ENCODE measurements at places on chromosomes 13 and 19. TPM values are rescaled to one million over a fixed set of nuclear protein-coding genes. Genes with fewer than 3 reads are reported as not detected.

The DACT3 gene
- 0.49 TPM for total RNA-seq

The ACER1 gene
- total RNA-seq, result not detected

The CBY2 gene
- not detected for total RNA-seq

The EFNA2 gene
- total RNA-seq, result 2.1 TPM

The SMIM17 gene
- total RNA-seq, result not detected

The HSH2D gene
- 0.05 TPM for total RNA-seq

The MIA gene
- total RNA-seq, result not detected

The ZNF569 gene
- total RNA-seq, result 5.3 TPM

The CCNA1 gene
- total RNA-seq, result 0.56 TPM

The ZNF865 gene
- total RNA-seq, result 7.2 TPM

The KLK4 gene
- total RNA-seq, result 0.07 TPM

The RGCC gene
- 1.3 TPM for total RNA-seq

The MBD3L2 gene
- total RNA-seq, result not detected

The PSG2 gene
- total RNA-seq, result not detected

The CALR3 gene
- 0.07 TPM for total RNA-seq

The FUT6 gene
- total RNA-seq, result not detected

The SBK3 gene
- 2.2 TPM for total RNA-seq

The EPN1 gene
- total RNA-seq, result 217 TPM

The MYH14 gene
- total RNA-seq, result 7.0 TPM

The PSG1 gene
- total RNA-seq, result 0.21 TPM

The CRLF1 gene
- 1.5 TPM for total RNA-seq

The CATSPERD gene
- total RNA-seq, result not detected

The RNF225 gene
- total RNA-seq, result 0.13 TPM

The TSSK6 gene
- total RNA-seq, result 2.0 TPM

Data from A549 treated with DMSO at 1 μM for 4 hours (cell line).